Globus pallidus (tissue), 1 donor: ENCODE measurements at places on chromosomes 11 and 22.

DNA sequence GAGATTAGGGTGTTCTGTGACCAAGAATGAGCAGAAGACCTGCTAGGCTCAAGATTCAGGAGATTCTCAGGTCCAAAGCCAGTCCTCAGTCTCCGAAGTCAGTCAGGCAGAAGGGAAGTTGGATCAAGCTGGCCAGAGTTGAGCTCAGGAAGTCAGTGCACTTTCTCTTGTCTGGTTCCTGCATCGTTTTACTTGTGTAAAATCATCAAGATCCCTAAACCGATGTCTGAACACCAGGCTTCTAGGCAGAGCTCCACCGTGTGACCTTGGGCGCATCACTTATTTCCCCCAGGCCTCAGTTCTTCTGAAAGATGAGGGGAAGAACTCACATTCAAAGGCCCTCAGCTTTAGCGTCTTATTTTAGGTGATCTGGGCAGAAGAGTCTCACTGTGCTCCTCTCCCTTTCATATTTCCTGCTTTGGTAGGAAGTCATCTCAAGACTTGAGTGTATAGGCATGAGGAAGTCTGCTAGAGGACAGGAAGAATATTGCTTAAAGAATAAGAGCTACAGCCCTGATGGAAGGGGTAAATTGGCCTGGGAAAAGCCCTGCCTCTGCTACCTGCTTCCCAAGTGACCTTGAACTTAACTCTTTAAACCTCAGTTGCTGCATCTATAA lies 20.2 kb downstream of the NF2 start:
- no peak for DNase-seq

DNA sequence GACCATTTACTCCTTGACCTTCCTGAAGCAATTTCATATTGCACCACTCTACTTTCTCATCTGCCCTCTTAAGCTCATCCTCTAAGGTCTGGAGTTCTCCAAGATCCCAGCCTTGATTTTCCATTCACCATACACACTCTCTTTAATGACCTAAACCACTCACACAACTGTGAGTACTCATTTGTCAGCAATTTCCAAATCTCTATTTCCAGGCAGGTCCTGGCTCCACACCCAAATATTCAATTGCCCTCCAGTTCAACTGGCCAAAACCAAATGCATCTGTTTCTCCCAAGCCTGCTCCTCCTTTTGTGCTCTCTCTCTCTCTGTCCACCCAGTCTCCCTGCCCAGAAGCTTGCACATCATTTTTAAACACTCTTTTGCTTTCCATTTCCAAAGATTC lies 39.6 kb downstream of the NEU3 start:
- DNase-seq, result no peak

- DNase-seq, result no peak
Observed at GRCh38 chr11:92329646-92330045, 105.0 kb downstream of the FAT3 start.

- DNase-seq, result peak; percentile 64
Observed at GRCh38 chr22:31148953-31149627, 8.8 kb upstream of the PLA2G3 start.

- DNase-seq, result peak; percentile 69
Observed at GRCh38 chr11:77127920-77128691, at the start of gene MYO7A. MYO7A (plus strand) TSS chr11:77128246; CDS start chr11:77130635, 2,389 bp downstream.

GRCh38 chr22:19152942-19153883 lies 3.1 kb upstream of the GSC2 start:
- DNase-seq, result no peak

- peak; percentile 90 for DNase-seq
Observed at GRCh38 chr11:2732261-2732939, 32.6 kb upstream of the KCNQ1OT1 start.

DNA sequence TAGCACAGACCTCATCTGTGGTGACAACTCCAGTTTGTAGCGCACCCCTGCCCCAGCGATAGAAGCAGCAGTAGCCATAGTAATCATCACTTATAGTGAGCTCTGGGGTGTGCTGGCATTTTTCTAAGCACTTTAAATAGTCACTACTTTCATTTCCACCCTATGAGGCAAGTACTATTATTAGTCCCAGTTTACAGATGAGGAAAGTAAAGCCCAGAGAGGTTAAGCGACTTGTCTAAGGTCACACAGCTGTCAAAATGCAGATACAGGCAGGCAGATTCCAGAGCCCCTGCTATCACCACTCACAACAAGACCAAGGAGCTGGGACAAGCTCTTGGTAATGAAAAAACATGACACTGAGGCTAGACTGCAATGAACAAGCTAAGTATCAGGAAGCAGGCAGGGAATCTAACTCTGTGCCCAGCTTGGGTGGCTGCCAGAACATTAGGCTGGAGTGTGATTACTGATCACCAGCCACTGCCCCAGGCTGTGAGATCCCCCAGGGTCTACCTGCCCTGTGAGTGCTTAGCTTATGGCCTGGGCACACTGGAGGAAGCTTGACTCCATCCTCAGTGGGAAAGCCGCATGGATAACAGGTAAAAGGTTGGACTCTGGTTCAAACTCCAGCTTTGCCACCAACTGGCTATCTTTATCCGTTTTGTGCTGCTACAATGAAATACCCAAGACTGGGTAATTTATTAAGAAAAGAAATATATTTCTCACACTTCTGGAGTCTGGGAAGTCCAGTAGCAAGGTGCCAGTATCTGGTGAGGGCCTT lies 561.1 kb downstream of the MN1 start:
- DNase-seq, result no peak
